ENCODE measurements at places on chromosomes 2 and 18.

GRCh38 chr18:1544016-1544415, 639.3 kb downstream of the ADCYAP1 start:
- no peak overlapping the region for H3K27ac ChIP-seq
- no peak for DNase-seq
- H3K36me3 ChIP-seq, result no peaks in the 10 kb centered on the region
- H3K4me3 ChIP-seq, result no peak overlapping the region
- no peaks in the 10 kb centered on the region for H3K27me3 ChIP-seq

DNA sequence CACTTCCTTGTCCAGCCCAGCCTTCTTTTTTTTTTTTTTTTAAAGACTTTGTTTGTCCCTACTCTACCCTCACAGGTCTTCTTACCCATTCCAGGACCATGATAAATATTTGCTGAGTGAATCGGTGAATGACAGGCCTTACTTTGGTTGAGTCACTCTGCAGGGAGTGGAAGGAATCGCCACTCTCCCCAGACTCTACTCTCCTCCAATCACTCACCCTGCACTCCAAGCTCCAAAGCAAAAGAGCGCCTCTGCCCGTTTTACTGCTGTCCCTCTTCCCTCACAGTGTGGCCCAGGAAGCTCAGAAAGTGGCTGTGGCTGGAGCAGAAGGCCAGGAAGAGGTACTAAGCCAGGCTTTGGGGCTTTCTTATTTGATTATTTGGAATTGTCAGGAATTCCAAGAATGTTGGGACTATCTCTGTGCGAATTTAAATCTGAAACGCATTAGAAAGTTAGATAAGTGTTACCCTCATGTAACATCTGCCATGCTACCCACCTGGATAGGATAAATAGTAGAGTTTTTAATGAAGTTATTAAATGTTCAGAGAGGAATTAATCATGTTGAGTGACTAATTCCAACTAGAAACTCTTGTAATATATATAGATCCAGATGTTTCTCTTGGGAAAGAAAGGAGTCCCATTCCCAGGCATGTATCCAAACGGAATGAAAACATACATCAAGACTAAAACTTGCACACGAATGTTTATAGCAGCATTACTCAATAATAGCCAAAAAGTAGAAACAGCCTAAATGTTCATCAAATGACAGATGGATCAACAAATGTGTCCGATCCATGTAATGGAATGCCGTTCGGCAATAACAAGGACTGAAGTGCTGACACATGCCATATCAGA, 43.0 kb upstream of the CHMP1B start:
- H3K27ac ChIP-seq, result no peak overlapping the region
- H3K4me3 ChIP-seq, result no peak overlapping the region
- H3K36me3 ChIP-seq, result no peaks in the 10 kb centered on the region
- H3K4me1 ChIP-seq, result no peaks in the 10 kb centered on the region
- no peaks in the 10 kb centered on the region for H3K27me3 ChIP-seq
- DNase-seq, result no peak

DNA sequence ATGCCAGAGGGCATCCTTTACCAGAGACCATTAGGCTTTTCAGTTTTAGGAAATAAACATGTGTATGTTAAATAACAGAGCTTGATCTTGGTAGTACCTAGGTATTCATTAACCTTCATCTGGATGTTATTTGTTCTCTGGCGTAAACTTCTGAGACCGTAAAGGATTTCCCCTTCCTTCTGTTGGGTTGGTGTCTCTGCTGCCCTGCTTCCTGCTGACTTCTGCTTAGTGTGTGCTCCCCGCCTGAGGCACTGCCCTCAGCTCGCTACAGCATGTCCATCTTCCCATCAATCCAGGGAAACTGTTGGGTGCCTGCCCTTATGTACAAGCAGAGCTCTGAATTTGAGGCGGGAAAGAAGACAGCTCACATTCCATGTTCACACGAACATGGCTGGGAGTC, 177.9 kb downstream of the TPGS2 start:
- H3K27me3 ChIP-seq, result no peaks in the 10 kb centered on the region
- no peaks in the 10 kb centered on the region for H3K36me3 ChIP-seq
- no peak for DNase-seq
- no peaks in the 10 kb centered on the region for H3K4me1 ChIP-seq

DNA sequence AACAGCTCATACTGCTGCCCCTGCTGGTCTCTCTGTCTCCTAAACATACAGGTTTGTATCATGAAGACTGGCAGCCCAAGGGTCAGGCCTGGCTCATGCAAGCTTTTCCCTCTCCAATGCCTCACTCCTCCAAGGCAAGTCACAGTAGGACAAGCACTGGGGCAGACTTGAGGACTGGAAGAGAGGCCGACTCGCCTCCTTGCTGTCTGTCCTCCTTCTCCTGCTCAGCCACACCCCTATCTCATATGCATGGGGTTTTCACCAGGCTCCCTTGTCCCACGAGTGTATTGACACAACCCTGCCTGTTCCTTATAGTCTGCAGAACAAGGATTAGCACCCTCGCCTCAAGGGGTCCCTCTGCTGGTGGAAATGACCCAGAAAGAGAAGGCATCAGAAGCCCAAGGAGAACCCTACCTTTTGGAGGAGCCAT, 223.7 kb downstream of the SOX11 start:
- H3K27me3 ChIP-seq, result no peaks in the 10 kb centered on the region
- DNase-seq, result no peak
- H3K27ac ChIP-seq, result peak overlapping the region; percentile 69

DNA sequence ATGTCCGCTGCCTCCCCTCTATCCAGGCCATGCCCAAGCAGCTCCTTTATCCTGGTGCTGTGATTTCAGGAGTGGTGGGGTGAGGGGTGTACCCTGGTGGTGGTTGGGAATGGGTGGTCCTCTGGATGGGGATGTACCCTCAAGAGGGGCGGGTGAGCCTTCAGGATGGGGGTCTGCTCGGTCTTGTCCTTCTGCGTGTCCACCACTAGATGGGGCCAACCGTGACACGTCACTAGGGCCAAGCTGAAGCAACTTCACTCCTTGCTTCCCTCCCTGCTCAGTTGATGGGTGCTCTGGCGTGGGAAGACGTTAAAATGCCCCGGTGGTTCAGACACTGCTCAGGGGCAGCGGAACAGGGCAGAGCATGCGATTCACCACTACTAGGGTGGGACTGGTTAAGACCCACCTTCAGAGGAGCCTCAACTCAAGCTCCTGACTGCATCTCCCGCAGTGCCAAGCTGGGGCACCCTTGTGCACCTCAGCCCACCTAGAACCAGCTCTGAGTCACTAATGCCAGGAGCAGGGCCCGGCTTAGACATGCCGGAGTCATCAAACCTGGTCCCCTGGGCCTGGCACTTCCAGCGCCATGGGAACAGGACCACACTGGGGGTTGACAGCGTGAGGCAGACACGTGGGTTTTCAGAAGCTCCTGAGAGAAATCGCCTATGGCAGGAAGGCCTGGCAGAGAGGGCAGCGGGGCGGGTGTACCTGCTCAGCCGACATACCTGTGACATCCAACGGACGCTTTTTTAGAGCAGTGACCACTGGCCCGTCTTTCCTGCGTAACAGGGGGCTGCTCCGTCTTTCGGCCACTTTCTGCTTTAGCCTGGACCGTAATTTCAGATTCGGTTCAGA, 256.7 kb downstream of the HDAC4 start:
- no peak for DNase-seq
- H3K27me3 ChIP-seq, result no peaks in the 10 kb centered on the region
- no peak overlapping the region for H3K27ac ChIP-seq
- H3K4me3 ChIP-seq, result no peak overlapping the region
